Effector memory CD4-positive, alpha-beta T cell (primary cell): ENCODE measurements at places on chromosomes 16 and 17.

- no peak for DNase-seq
Measured at GRCh38 chr16:11240636-11241473, 15.1 kb downstream of the SOCS1 start.

DNA sequence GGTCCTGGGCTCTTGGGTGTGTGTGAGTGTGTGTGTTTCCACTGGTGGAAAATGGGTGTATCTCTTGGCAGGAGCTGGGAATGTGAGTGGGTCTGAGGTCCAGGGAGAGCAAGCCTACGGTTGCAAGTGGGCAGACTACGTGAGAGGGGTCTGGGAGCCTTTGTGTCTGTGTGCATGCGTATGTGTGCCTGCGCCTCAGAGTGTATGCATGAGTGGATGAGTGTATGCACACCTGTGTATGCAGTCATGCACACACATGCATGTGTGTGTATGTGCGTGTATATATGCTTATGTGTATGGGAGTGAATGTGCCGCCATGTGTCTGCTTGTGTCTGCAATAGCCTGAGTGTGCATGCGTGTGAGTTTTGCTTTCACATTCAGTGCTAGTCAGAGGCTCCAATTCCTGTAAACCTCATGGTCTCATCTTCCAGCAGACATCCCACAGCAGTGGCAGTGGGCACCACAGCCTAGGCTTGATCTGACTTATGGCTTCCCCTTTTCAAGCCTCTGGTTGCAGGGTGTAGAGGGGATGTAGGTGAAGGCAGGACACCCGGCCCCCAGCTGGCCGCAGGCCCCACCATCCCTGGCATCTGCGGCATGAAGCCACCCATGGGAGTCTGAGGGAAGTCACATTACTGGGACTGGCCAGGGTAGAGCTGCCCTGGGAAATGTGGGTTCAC lies 19.7 kb upstream of the RMI2 start:
- no peak for DNase-seq

- DNase-seq, result no peak
Measured at GRCh38 chr17:57051886-57052361, 33.1 kb upstream of the AKAP1 start.

DNA sequence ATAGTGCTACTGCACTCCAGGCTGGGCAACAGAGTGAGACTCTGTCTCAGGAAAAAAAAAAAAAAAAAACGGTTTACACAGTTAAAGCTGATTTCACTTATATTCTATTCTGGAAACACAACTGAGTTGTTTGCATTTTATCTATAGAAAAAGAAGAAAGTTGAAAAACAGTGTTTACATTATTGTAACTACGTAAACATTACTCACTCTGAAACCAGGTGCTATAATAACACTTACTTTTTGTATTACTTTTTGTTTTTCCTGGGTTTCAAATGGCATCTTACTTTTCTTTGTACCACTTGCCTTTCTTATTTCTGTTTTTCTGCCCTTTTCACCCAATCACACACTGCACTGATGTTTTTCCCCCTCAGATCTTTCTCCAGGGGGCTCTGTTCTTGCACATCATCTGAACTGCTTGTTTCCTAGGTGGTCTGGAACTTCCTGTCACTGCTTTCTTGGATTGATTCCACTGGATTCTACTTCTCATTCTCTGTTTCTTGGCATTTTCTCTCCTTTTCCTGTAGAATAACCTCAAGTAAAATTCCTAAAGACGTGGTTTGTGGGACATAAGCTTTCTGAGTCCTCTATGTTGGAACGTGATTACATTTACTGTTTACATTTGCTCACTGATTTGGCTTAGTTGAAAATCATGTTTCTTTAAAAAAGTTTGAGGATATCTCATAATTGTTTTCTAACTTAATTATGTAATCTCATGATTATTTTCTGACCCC lies 142.1 kb downstream of the HS3ST3B1 start:
- DNase-seq, result no peak

DNA sequence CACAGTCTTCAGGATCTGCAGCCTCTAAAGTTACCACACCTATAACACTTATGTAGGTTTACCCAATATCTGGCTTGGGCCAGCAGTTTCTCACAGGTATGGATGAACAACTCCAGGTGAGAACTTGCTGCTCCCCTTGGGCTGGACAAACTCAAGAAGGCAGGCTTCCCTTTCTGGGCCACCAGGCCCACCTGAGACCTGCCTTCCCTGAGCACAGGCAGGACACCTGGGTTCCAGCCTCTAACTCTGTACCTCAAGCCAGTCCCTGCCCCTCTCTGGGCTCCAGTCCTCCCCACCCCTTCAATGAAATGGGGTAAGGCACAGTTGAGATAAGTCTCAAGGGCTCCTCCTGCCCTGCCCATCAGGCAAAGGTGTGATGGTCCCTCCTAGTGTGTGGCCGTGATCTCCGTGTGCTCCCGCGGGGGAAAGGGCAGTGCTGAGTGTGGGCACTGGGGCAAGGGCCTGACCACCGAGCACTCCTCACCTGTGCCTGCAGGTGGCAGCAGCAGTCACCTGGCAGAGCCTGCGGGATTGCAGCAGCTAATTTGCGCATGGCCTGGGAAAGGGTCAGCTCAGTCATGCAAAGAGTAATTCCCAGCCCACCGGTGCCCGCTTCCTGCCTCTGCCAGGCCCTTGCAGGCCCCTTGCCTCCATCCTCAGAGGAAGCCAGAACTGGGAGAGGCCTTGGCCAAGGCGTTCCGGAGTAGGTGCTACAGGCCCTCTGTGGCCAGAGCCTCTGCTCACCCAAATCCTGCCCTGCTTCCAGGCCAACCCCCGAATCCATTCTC lies 28.2 kb upstream of the ADGRG1 start:
- DNase-seq, result no peak

- no peak for DNase-seq
Measured at GRCh38 chr16:8403978-8404749, 186.1 kb downstream of the TMEM114 start.

- DNase-seq, result no peak
Measured at GRCh38 chr17:80724775-80725266, 180.2 kb downstream of the RPTOR start.

DNA sequence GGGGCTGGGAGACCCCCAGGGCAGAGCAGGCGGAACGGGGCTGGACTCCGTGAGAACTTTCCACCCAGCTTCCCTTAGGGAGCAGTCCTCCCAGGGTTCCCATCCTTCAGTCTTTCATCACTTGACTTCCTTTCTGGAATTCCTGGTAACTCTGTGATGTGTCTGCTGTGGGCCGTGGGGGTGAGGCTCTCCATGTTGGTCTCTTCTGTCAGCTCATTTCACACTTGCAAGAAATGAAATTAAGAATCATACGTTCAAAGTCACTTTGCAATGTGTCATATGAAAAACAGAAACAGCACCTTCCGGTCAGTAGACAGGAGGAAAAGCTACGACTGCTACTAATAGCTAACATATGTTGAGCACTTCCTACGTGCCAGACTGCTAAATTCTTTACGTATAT lies 5.4 kb upstream of the BBS2 start:
- DNase-seq, result no peak

DNA sequence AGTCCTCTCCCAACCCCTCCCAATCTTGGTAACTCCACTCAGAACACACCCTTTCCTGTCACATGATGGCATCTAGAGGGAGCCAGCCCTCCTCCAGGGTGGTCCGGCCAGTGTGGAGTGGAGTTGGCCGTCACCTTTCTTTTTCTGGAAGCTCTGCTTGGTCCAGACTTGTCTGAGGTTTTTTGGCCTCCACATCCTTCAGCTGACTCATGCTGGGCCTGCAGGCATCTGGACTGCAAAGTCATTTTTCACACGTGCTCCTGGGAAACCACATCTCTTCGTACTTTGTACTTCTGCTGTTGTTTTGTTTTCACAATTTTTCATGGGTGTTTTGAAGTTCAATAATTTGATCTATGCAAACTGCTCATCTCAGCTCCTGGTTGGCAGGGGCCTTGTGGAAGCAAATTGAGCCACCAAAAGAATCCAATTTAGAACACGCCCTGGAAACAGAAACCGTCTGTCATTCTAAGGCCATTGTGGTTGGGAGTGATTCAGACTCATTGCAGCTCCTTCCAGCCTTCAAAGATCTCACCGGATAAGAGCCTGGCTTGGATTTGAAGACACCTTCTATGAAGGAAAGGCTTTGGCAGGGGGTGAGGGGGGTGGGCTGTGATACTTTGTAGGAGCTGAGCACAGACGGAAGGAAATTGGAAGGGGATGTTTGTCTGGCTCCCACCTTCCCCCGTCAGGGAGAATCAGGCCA lies 42.4 kb upstream of the NF1 start:
- DNase-seq, result no peak

- no peak for DNase-seq
Measured at GRCh38 chr17:51120357-51120738, 320 bp downstream of the SPAG9 start.

DNA sequence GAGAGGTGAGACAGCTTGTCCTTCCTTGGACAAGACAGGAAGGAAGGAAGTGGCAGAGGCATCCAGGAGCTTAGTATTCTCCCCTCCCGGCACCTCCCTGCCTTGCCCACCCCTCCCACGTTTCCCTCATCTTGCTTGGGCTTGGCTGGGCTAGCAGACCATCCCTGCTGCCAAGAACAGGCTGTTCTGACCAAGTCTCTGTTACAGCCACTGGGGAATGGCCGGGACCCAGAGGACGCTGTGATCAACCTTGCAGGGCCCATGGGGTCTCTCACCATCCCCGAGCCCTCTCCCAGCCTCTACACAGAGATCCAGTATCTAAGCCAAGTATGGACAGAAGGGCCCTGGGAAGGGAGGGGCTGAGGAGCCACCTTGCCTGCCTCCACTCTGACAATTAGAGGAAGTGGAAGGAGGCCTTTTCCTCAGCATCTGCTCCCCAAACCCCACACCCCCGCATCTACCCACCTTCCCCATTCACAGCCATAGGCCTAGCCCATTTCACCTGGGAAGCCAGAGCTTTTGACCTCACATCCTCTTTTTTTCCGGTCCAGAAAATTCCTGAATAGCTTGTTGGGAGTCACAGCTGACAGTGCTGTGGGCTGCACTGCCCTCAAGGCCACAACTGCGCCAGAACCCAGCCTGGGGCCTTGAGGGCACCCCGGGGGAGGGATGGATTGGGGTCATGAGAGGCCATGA lies 14.1 kb downstream of the CD300LG start:
- no peak for DNase-seq

DNA sequence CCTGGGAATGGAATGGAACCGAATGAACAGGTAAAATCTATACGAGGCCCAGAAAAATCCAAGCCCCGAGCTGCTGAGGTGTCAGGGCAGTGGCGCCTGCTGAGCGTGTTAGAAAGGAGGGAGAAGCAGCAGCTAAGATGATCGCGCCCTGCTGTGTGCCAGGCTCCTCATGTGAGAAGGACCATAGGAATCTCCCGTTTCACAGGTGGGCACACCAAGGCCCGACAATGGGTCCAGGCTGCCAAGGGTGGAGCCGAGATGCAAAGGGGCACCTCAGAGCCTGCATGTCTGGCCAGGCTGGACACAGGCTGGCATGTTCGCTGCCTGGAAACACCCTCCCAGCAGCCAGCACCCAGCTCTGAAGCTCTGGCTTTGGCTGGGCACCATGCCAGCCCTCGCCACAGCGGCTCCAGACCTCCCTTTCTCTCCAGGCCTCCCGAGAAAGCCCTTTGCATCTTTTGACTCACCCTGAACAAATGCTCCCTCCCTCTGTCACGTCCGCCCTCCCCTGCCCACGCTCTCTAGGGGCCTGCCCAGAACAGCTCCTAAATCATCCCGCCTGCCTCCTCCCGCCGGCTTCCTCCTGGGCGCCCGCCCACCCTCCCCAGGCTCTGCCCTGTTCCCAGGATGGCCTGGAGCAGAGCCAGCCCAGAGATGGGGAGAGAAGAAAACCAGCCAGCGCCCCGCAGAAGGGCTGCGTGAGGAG lies 217.8 kb upstream of the GSE1 start:
- no peak for DNase-seq

DNA sequence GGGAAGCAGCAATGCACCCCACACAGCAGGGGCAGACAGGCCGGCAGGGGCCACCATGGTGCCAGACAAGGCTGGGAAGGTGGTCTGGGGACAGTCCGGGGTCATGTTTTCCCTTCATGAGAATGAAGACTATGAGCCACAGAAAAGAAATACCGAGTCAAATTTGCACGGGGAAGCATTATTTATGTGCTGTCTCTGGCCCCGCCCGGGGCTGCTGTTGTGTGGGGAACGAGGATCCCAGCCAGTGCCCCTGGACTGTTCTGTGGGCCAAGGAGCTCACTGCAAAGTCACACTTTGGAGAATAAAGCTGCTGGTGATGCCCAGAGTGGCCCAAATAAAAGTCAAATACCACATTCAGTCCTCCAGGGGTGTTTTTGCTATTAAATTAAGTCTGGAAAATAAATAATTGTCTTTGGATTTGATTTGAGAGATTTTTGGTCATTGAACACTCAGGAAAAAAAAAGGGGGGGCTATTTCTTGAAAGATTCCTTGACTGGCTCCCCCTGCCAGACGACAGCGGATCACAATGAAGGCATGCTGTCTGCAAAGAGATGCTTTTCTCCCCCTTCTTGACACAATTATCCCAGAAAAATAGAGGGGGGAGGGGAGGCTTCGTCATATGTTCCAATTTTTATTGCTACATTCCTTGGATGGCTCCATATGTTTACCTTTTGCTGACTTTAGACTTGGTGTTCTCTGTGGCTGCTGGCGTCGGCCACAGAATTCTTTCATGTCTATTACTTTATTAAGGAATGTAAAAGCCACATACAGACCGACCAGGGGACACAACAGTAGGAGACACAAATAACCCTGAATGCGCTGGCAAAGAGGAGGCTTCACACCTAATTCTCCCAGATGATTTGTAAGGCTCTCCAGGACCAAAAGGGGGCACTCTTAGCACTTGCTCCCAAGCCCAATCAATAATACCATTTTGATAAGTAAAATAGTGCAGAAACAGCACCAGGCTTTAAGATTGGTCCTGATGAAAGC lies 27.1 kb upstream of the ANKFN1 start:
- DNase-seq, result no peak
